ENCODE measurements at places on chromosomes 4 and X.

DNA sequence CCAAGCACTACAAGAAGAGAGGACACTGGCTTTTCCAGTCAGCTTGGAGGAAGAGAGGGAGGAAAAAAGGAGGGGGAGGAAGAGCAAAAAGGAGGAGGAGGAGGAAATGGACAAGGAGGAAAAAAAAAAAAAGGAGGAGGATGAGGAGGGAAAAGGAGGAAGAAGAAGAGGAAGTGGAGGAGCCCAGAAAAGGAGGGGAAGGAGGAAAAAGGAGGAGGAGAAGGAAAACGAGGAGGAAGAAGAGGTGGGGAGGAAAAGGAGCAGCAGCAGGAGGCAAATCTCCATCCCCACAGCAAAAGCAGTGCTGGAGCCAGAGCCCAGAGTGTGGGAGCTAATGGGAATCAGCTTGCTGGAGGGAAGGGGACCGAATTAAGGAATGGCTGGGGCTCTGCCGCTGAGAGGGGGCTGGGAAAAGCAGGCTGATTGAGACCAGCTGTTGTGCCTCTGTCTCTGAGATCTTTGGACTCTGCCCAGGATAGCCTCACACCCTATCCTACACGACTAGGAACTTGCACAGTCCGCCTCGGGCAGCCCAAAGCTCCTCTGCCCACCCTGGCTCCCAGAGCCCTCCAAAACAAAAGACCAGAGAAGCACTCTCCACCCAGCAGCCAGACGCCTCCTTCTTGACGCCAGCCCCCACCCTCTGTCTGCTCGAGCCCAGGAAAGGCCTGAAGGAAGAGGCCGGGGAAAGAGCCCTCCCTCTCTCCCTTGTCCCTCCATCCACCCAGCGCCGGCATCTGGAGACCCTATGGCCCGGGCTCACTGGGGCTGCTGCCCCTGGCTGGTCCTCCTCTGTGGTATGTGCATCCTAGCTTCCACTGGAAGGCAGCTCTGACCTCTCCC, at the start of gene XPNPEP2:
TSS of gene XPNPEP2 (plus strand) at position 514 of the 843 bp plus-strand sequence. CDS start at position 749, 235 bp downstream.
- DNase-seq: no peak

- no peak for DNase-seq
Observed at GRCh38 chr4:104032896-104033295, 313.1 kb upstream of the TACR3 start.

DNA sequence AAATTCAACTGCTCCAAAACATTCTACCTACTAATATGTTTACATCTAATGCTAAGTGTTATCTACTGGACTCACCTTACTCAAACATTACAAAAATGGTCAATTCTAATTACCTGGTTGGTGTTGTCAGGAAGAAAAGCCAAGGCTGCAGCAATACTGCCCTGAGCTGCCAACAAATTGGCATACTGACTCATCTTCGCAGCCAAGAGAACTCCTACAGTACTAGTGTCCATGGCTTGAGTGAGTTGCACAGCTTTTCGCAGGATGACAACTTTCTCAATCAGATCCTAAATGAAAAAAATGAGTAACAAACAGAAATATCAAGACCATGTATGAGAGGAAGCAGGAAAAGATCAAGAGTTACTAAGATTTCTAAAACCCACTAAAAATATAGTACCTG, 39.6 kb downstream of the SEC31A start:
- DNase-seq: no peak

GRCh38 chr4:21139327-21139726, 439.1 kb downstream of the PACRGL start:
- no peak for DNase-seq

DNA sequence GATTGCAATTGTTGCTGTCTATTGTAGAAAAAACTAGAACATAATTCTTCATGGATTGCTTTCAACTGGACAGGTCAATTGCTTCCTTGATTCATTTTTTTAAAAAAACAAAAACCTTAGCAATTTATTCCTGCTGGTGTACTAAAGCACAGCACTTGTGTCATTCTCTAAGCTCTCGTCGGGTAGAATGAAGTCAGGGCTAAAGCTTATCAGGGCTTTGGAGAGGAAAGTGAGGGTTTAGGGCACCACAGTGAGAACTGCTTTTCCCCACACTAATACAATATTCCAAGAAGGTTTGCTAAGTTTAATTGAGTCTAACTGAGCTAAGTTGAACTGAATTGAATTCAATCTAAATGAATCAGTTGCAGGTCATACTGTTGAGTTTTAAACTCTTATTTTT, 76.4 kb upstream of the TLR3 start:
- no peak for DNase-seq

GRCh38 chrX:136909119-136909705, 28.7 kb upstream of the RBMX start:
- DNase-seq: peak; percentile 75

DNA sequence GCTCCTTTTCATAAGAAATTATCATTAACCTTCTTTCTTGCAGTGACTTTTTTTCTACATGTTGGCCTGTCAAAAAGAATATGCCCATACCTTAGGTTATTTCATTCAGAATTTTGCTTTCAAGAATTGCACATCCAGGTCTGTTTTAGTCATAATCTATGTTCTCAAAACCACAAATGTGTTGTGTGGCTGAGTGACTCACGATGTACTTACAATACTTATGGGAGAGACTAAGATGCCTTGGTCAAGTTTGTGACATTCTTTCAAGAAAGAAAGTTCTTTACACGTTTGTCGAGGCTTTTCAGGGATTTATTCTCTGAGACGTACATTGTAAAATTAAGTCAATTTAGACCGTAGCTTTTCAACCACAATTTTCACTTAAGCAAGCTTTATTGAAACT, 396.7 kb downstream of the FSTL5 start:
- no peak for DNase-seq

GRCh38 chr4:121685257-121685656, 11.5 kb downstream of the ANXA5 start:
- no peak for DNase-seq

DNA sequence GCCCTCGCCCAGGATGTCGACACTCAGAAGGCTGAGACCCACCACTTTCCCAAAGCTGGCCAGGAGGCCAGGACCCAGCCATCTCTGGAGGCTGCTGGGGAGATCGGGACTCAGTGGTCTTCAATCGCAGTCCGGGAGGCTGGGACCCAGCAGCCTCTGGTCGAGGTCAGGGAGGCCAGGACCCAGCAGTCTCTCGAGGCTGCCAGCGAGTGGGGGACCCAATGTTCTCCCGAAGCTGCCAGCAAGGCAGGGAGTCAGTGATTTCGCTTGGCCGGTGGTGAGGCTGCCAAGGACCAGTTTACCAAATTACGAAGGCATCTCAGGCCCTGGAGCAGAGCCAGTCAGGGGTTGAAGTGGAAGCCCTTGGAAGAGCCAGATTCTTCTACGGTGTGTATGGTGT, 181.6 kb downstream of the NAF1 start:
- no peak for DNase-seq

GRCh38 chrX:153970357-153971123, 1.1 kb downstream of the HCFC1 start:
- DNase-seq: peak; percentile 89

- DNase-seq: no peak
Observed at GRCh38 chr4:2250357-2251072, 8.6 kb upstream of the HAUS3 start.

DNA sequence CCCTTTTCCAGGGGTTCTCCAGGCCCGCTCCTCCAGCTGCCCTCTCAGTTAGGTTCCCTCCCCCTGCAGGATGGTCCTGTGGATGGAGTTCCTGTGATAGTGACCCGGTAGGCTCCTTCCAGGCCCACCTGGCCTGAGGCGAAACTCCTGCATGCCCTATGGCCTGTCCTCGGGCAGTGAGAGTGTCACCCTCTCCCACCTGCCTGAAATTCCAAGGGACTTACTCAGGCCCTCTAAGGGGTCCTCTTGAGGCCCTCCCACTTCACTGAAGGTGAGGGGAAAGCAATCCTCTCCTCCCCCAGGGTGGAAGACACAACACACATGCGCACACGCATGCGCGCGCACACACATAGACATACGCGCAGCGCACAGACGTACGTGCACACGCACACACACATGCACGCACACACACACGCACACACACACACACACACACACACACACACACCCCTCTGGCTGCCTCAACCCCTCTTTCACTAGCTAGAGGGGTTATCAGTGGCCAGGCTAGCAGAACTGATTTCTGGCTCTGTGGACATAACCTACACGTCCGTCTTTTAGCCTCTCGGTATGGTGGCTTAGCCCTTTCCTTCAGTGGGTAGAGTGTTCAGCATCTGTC, 215.9 kb downstream of the CBR4 start:
- DNase-seq: no peak

DNA sequence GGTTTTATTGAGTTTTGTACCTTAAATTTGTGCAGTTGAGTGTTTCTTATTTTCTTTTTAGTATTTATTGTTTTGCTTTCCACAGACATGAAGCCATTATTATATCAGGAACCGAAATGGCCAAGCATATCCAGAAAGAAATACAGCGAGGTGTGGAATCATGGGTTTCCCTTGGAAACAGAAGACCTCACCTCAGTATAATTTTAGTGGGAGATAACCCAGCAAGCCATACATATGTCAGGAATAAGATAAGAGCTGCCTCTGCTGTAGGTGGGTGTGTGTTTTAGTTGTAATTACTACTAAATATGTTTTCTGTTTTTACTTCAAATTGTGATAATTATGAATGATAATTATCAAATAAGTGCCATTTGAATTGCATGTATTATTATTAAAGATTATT, 16.5 kb downstream of the MTHFD2L start:
- no peak for DNase-seq

DNA sequence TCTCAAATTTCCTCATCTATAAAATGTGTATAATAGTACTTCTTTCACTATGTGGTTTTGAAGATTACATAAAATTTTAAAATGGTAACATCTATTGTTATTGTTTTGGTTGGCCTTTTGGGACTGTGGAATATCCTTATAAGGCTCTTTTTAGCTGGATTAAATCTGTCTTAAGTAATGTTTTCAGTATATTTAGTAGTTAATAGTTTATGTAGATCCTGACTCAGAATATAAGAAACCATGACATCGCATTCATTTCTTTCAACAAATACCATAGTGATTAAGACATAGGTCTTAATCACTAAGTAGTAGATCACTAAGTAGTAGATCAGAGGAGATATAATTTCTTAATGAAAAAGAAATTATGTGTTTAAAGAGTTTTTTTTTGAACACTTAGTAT, 48.5 kb downstream of the MRPL1 start:
- no peak for DNase-seq

GRCh38 chrX:13377550-13377934, 57.7 kb upstream of the ATXN3L start:
- peak; percentile 75 for DNase-seq

DNA sequence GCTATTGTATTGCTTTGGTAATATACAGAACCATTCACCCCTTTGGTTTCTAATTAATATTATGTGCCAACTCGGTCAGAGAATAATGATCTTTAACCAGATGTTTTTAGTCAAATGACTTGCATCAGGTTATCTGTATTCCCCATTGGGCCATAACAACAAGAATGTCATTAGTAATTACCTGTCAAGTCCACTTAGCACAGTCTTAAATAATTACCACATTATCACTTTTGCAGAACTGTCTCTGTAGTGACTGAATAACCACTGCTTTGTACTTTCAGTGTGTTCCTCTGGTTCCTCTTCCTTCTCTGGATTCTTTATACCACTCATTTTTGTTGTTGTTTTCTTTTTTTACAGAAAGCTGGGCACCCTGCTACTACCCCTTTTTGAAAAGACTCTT, 257.7 kb upstream of the SPOCK3 start:
- no peak for DNase-seq

DNA sequence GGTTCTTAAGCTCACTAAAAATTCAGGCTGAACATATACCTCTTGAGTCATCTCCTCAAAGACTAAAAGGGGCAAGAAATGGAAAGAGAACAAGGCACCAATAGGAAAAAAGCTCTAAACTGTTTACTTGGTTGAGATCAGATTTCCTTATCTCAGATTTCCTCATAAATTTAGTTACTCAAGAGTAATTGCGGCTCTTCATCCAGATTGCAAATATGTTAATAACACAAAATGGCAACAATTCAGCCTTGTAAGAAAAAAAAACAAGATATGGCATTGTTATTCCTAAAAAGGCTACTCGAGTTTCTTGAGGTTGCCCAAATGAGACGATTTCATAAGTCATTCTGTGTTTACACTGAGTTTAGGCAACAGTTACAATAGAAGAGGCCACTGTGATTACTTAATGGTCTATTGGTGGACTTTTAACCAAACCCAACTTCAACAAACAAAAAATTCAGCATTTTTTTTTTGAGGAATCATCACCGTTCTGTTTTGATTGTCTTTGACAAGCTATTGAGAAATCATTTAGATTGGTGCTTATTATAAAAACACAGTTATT, 97.9 kb upstream of the PDHA1 start:
- DNase-seq: no peak

DNA sequence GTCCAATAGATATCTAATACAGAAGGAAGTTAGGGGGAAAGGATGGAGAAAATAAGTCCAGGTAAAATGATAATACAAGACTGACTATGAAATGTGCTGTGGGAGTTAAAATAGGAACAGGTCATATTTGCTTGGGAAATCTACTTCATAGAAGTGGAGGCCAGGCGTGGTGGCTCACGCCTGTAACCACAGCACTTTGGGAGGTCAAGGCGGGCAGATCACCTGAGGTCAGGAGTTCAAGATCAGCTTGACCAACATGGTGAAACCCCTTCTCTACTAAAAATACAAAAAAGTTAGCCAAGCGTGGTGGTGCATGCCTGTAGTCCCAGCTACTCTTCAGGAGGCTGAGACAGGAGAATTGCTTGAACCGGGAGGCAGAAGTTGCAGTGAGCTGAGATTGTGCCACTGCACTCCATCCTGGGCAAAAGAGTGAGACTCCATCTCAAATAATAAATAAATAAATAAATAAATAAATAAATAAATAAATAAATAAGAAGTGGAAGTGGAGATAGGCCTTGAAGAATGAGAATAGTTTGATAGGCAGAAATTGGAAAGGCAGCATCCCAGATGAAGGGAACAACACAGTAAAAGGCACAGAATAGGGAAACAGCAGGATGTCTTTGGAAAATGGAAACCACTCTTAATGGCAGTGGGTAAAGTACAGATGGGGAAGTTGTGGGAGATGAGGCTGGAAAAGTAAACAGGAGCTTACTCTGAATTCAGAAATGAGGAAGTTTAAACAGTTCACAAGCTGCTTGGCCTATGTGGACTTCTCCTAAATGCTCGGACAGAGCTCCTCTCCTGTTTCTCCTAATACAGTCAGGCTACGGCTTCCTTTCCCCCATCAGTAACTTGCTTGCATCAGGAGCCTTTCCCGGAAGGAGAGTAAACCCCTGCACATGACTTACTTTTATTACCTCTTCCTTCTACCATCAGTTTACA, 15.1 kb upstream of the GK start:
- DNase-seq: no peak

- DNase-seq: no peak
Observed at GRCh38 chr4:119755599-119755998, 127.0 kb upstream of the PDE5A start.

- DNase-seq: no peak
Observed at GRCh38 chrX:42988700-42989099, 210.7 kb upstream of the PPP1R2C start.

GRCh38 chr4:62622089-62622488, 1422.0 kb downstream of the ADGRL3 start:
- no peak for DNase-seq

- DNase-seq: no peak
Observed at GRCh38 chrX:40719218-40719617, 16.1 kb downstream of the MED14 start.
